Thymus (tissue), 14 donors: ENCODE measurements at places on chromosomes 1 and 21. TPM values are rescaled to one million over a fixed set of nuclear protein-coding genes. Genes with fewer than 3 reads are reported as not detected.

HPDL gene
- total RNA-seq: 6.8 TPM

ETV3L gene
- total RNA-seq: 0.14 TPM

ORC1 gene
- total RNA-seq: 15.0 TPM

BCL10 gene
- total RNA-seq: 17.6 TPM

RNU1-4 gene
- total RNA-seq: 17,380 TPM

SYCP1 gene
- 0.05 TPM for total RNA-seq

KRTAP19-1 gene
- not detected for total RNA-seq
